ENCODE measurements at places on chromosomes 6 and 20.

- DNase-seq, result no peak
Observed at GRCh38 chr6:68559070-68559469, 76.0 kb upstream of the ADGRB3 start.

DNA sequence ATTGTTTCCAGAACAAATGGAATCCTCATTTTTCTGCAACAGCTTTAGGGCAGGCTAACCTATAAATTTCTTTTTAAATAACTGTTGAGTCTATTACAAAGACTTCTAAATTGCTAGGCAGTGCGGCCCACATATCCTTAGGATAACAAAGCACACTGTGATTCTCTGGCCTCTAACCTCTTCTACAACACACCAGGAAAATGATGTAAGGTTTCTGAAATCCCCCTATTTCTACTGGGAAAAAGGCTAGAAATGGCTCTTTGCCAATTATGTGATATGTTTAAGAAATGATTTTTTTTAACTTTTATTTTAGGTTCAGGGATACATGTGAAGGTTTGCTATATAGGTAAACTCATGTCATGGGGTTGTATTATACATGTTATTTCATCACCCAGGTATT, 17.3 kb upstream of the NT5E start:
- no peak for DNase-seq

DNA sequence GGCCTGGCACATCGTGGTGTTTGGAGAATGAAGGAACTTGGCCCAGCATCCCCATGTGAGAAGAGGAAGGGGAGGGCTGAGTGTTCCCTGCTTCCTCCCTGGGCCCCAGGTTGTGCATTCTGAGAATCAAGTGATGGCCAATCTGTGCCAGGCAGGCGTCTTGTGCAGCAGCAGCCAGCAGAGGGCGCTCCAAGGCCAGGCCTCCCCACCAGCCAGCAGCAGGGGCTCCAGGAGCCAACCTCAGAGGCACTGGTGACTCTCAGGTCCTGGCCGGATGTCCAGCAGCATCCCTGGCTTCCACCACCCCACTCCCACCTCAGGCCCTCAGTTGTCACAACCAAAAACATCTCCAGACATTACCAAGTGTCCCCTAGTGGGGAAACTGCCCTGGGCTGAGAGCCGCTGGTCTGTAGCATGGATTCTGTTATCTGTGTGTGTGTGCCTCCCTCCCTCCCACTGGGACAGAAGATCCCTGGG, 192.0 kb downstream of the PREX1 start:
- DNase-seq, result peak; percentile 51

GRCh38 chr6:143707697-143708096, 29.9 kb downstream of the PHACTR2 start:
- no peak for DNase-seq

GRCh38 chr6:85483846-85484245, 34.0 kb downstream of the NT5E start:
- DNase-seq, result no peak

GRCh38 chr6:49118478-49118877, 344.6 kb downstream of the MMUT start:
- no peak for DNase-seq

DNA sequence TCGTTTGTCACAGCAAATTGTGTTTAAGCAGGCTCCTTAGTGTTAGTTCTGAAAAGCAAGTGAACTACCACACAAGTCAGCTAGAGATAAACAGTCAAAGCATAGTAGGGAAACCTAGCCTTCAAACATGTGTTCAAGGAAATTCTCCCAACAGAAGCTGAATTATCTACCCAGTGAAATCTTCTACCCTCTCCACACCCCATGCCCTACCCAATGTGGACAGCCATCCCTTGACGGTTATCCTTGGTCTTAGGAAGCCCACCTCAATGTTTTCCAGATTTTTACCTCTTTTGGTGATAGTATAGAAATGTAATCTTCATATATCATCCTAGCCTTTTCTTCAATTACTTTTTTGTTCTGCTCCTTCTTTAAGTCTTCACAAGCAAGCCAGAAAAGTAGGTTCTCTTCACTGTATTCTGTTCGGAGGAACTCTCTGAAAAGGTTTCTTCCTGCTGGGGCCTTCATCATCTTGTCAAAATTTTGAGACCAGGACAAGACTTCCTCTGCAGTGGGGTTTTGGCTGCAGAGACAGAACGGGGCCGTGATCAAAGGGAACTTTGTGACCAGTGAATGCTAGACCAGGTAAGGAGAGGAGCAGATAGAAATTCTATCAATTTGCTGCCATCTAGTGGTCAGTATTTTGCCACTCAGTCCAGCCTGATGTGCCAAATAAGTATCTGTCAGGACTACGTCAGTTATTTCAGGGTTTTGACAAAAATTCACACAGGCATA, 21.6 kb upstream of the MTRF1L start:
- no peak for DNase-seq

GRCh38 chr20:35314816-35315631, 22.8 kb upstream of the FAM83C start:
- DNase-seq, result no peak

GRCh38 chr6:12228447-12229146, 61.6 kb upstream of the EDN1 start:
- DNase-seq, result no peak

DNA sequence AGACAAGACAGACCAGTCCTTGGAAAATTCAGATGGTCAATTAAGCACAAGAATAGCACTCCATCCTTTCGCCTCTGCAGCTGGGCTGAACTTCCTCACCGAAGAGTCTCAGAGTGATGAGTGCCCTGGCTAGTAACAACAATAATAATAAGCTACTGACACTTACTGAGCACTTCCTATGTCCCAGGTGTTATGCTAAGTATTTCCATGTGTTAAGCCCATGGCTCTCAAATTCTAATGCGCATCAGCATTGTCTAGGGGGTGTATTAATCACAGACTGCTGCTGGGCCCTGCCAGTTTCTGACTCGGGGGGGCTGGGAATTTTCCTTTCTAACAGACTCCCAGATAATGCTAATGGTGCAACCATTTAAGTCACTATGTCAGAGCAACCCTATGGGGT, 118.2 kb upstream of the LRFN2 start:
- no peak for DNase-seq

- no peak for DNase-seq
Observed at GRCh38 chr20:35828916-35829315, 57.1 kb downstream of the PHF20 start.

DNA sequence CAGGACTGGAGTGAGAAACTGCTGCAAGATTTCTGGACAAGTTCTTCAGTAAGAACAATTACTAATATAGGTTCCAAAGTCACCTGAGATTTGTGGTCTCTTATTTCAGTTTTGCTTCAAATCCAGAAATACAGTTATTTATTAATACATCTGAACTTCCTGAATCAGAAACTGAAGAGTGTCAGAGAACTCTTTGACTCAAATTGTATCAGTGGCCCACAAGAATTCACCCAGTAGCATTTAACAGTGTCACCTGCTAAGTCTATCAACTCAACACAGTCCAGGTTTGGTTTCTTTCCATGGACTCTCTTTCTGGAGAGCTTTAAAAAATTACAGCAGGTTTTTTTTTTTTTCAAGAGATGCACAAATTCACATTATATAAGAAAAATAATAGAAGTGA, 18.8 kb upstream of the NHSL1 start:
- no peak for DNase-seq

GRCh38 chr20:40335437-40335836, 353.6 kb downstream of the MAFB start:
- DNase-seq, result no peak

GRCh38 chr6:26172608-26172968, 85.4 kb downstream of the HFE start:
- no peak for DNase-seq

DNA sequence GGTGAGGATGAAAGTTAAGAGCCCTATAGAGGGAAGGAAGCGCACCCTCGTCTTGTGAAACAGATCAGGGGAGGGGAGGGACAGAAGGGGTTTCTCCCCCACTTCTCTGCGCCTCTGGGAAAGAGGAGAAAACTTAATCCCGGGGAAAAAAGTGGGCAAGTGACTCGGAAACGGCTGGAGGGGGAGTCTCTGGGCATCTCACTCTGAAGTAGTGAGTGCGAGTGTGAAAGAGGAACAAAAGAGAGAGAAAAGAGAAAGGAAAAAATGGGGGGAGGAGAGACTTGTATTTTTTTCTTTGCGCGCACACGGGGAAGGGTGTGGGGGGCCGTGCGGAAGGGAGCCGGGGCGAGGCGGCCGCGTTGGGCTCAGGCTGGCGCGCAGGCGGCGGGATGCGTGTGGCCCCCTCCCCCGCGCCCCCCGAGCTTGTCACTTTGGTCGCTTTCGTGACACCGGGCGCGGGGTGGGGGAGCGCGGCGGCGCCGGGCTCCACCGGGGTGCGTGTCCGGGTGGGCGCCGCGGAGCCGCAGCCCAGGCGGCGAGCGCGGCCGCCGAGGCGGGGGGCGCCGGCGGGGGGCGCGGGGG, 454 bp downstream of the L3MBTL3 start:
- DNase-seq, result no peak

- DNase-seq, result no peak
Observed at GRCh38 chr6:151544453-151544852, 50.6 kb downstream of the CCDC170 start.
